Stimulated activated CD8-positive, alpha-beta memory T cell treated with anti-CD3 and anti-CD28 coated beads, Interleukin-15, amount 100 ng/mL, for 48 hours (primary cell): ENCODE measurements at places on chromosomes 11 and 22.

DNA sequence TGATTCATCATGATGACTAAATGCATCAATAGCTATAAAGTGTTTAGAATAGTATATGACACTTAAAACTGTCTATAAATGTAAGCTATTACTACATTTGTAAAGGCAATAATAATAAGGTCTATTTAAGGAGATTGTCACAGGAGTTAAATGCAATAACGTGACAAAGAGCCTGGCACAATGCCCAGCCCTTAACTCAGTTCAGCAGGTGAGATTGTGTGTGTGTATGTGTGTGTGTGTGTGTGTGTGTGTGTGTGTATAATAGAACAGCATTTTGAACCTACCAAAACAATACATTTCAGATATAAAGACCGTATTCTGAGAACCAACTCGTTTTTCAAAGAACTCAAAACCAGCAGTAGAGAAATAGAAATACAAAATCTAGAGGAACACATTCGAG, 177.5 kb downstream of the MYO18B start:
- DNase-seq, result no peak

- no peak for DNase-seq
These were observed 25.6 kb downstream of the APLP2 start for GRCh38 chr11:130095326-130095725.

GRCh38 chr11:19232910-19233503, 7.7 kb downstream of the E2F8 start:
- DNase-seq, result no peak

GRCh38 chr11:19242179-19242932, 1.6 kb upstream of the E2F8 start:
- DNase-seq, result no peak
